ENCODE measurements at places on chromosomes 2 and 18. TPM values are rescaled to one million over a fixed set of nuclear protein-coding genes. Genes with fewer than 3 reads are reported as not detected.

Gene EHD3
- polyA plus RNA-seq: 27.1 TPM

Gene SCN2A
- polyA plus RNA-seq: 1.8 TPM

Gene DNAJC5G
- polyA plus RNA-seq: not detected

Gene HOXD1
- 2.2 TPM for polyA plus RNA-seq

Gene EML4
- 21.0 TPM for polyA plus RNA-seq

Gene FN1
- 20,647 TPM for polyA plus RNA-seq

Gene ZNF514
- polyA plus RNA-seq: 5.6 TPM

Gene DSEL
- 38.2 TPM for polyA plus RNA-seq

Gene SERPINB3
- not detected for polyA plus RNA-seq

Gene CAPN13
- polyA plus RNA-seq: not detected

Gene VAMP8
- 1.0 TPM for polyA plus RNA-seq

Gene COLEC11
- polyA plus RNA-seq: not detected

Gene KANSL1L
- 2.6 TPM for polyA plus RNA-seq

Gene MTCL1
- 7.8 TPM for polyA plus RNA-seq

Gene STPG4
- polyA plus RNA-seq: not detected

Gene CRYBA2
- polyA plus RNA-seq: not detected

Gene LOXHD1
- not detected for polyA plus RNA-seq

Gene REG3G
- not detected for polyA plus RNA-seq

Gene ADAM23
- 1.7 TPM for polyA plus RNA-seq

Gene ARHGAP28
- 0.20 TPM for polyA plus RNA-seq

Gene SPHKAP
- 0.06 TPM for polyA plus RNA-seq

Gene ADGRF3
- polyA plus RNA-seq: 0.24 TPM

Gene CAD
- 19.2 TPM for polyA plus RNA-seq

Gene GPBAR1
- polyA plus RNA-seq: not detected

Gene B3GNT7
- polyA plus RNA-seq: not detected

Gene NHEJ1
- polyA plus RNA-seq: 8.3 TPM

Gene DQX1
- not detected for polyA plus RNA-seq

Gene EFHD1
- not detected for polyA plus RNA-seq

Gene KCNIP3
- 3.7 TPM for polyA plus RNA-seq

Gene ABCG8
- 0.04 TPM for polyA plus RNA-seq

Gene CXCR2
- polyA plus RNA-seq: not detected

Gene SERPINB11
- polyA plus RNA-seq: not detected

Gene TRPM8
- not detected for polyA plus RNA-seq

Gene HPCAL1
- polyA plus RNA-seq: 58.9 TPM

Gene IL1B
- polyA plus RNA-seq: 1.1 TPM

Gene LGALSL
- 0.60 TPM for polyA plus RNA-seq

Measured in GM23248 (cell line).